ENCODE measurements at places on chromosomes 12 and 14.

DNA sequence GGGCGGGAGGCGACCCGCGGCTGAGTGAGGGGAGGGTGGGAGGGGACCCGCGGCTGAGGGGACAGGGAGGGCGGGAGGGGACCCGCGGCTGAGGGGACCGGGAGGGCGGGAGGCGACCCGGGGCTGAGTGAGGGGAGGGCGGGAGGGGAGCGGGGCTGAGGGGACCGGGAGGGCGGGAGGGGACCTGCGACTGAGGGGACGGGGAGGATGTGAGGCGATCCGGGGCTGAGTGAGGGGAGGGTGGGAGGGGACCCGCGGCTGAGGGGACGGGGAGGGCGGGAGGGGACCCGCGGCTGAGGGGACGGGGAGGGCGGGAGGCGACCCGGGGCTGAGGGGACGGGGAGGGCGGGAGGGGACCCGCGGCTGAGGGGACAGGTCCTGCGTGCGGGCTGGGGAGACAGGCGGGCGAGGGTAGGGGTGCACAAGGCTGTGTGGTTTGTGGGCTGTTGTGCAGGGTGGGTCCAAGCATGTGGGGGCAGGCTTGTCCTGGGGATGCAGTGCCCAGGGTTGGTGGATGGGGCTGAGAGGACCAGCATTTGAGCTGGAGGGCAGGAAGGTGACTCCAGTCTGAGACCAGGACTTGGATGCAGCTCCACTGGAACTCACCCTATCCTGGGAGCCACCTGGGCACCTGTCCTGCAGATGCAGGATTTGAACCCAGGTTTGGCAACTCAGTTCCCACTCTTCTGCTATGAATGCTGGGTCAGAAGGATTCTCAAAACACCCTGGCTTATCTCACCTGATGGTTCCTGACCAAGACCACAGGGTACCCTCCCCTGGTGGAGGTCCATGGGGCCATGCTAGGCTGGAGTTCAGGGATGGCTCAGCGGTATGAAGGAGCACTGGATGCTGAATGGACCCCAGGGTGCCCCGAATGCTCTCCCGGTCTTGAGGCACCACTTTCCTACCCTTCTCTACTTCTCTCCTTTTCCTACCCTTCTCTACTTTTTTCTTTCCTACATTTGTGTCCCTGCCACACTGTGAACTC is 9.4 kb downstream of the PLD4 start:
- no peak for DNase-seq

DNA sequence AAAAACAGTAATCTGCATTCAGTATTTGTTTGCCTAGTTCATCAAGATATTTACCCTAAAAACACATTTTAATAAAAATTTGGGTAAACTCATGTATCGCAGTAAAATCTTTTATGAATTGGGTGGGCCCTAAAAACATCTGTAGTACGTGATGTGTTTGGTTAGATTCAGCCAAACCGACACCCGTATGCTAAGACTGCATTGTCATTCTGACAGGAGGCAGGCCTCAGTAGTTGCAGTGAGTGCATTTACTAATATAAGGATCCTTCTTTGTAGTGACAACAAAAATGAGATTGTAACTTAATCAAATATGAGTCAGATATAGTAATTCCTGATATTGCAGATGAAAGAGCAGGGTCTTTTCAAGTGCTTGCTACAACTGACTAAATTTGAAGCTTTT is 191.8 kb downstream of the SLC16A7 start:
- no peak for DNase-seq

GRCh38 chr12:46358791-46359666 is 13.5 kb downstream of the SLC38A2 start:
- no peak for DNase-seq

DNA sequence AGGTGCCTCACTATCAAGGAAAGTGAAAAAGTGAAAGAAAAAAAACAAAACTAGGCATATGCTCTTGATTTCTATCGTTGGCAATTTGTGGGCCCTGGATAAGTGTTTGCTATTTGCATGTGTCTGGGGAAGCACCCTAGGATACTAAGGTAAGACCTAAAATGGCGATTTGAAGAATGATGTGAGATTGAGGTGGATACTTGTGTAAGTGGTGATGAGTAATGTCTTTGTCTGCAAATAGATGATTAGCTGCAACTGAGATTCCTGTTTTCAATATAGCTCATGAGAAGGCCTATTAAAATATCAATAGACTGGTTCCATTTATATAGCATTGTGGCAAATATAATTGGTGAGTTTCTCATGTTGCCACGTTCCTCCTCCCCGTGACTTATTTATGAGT is 261.7 kb downstream of the NEDD1 start:
- no peak for DNase-seq

DNA sequence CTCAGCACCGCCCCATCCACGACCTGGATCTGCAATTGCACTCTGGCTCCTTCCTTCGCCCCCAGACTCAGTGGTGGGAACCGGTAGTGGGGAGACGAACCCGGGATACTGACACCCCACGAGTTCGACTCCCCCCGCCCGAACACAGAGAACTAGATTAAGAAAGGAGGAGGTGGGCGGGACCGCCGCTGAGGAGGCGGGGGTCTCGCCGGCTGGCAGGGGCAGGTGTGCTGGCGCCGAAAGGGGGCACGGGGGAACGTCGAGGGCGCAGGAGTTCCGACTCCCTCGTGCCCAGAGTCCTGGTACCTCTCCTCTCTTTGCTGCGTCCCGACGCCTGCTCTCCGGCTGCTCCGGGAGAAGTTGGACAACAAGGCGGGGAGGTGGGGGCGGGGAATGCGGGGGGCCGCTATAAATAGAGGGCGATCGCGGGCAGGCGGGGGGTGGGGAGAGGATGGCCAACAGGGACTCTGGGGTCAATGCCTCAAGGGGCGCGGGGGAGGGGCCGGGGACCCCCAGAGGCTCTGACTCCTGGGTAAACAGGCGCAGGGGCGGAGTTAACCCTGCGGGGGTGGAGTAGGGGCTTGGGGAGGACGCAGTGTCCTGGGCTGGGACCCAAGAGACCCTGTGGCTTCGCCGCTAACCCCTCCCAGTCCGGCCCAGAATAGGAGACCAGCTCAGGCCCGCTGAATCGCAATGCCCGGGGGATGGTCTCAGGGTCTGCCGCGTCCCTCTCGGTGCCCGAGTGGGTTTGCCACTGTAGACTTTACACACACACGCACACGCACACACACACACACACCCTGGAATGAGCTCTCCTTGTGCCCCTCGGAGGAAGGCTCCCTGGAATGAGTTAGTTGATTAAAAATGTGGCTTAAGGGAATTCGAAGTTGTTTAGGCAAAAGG is 761 bp upstream of the NDRG2 start:
- DNase-seq, result no peak

GRCh38 chr14:71725922-71726579 is 206.2 kb upstream of the RGS6 start:
- no peak for DNase-seq

DNA sequence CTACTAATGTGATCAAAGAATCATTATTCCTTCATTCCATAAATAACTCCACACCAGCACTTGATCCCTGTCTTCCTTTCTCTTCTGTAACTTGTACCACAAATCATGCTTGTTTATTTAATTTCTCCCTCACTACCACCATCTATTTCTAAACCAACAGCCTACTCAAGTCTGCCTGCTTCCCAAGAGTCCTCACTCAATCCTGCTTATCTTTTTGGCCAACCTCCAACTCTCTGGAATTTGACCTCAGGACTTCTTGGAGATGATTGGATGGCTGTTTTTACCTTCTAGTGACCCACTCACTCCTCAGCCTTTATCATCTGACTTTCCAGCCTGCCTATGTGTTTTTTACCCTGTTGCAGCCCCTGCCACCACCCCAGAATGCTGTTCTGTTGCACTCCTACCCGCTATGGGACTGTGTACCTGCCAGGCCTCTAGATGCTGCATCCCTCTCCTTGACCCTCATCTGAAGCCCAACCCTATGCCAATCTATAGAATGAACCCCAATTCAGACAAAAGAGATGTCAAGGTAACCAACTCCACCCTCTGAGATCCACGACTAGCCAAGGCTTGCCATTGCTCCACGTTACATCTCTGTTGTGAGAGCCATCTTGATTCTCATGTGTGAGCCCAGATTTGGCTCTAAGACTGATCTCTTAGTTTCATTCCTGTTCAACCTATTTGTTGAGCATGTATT is 150.2 kb upstream of the PLEKHG7 start:
- no peak for DNase-seq

- no peak for DNase-seq
Observed at GRCh38 chr12:85626001-85626783, 210.0 kb downstream of the RASSF9 start.

DNA sequence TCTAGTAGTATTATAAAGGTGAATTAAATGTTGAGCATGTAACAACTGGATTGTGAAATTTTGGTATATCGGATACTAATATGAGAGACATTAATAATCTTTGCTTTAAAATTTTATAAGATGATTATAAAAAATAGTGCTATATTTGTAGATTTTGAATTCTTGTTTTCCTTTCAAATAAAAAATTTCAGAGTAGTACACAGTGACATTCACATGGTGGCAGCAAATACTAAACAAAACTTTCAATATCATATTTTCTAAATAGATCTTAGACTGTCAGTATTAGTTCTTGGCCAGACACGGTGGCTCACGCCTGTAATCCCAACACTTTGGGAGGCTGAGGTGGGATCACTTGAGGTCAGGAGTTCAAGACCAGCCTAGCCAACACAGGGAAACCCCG is 166.0 kb downstream of the NAV3 start:
- DNase-seq, result no peak

DNA sequence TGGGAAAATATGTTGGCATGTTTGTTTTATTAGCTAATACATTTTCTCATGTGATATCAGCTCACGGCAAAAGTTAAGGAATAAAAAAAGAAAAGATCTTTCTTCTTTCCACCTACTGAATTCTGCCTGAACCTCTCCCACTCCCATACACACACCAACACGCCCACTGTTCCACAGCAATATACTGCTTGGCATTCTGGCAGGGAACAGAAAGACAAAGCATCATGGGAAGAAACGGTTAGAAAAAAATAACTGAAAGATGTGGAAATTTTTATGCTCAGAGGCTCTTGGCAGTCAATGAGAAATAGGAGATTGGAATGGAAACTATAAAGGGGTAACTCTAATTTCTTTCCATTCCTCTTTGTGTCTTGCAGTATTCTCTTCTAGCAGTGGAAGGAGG is 268.5 kb downstream of the FOXG1 start:
- no peak for DNase-seq

GRCh38 chr14:36394593-36394992 is 74.2 kb upstream of the MBIP start:
- no peak for DNase-seq

DNA sequence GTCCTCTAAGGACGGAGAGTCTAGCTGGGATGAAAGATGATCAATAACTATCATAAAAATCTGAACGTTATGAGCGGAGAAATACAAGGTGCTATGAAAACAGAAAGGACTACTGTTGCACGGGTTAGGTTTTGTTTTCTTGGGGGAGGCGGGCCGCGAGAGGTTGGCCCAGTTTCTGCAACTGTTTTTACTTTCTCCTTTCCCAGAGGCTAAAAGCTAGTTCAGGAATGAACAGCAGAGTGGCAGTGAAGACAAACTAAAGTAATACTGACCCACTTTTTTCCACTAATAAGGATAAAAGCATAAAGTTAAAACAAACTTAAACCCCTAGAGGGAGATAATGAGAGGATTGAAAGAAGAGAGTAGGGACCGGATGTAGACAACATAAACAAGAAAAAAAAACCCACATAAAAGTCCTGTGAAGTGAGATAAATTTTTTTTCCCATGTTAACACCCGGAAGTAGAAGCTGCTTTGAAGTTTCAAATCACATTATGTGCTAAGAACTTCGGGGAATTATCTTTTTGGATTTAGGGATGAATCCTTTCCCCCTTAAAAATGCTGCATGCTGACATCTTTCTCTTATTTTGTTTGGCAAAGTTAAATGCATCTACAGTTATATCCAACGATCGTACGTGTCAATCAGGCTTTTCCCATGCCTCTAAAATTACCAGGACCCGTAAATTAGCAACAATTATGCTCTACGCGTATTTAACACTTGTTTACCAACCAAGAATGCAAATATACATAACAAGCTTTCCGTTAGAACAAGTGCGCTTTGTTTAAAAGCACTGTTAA is 1.0 kb upstream of the CDK17 start:
- peak; percentile 45 for DNase-seq

DNA sequence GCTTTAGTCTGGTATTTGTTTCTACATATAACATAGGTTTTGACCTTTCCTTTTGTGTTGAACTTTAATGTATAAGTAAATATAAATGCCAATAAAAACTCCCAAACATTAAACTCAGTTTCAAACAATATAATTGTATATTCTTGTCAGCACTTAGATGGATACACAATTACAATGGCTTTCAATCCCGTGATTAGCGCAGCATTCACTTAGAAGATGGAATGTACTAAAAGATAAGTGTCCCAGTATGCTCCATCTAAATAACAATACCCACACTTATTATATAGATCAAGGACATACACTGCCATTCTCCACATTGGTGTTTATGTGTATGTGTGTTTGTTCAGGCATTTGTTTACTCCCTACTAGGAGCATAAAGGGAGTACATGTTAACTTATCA is 193.1 kb downstream of the SOX5 start:
- no peak for DNase-seq

GRCh38 chr12:113136990-113137511 is 1.5 kb upstream of the RASAL1 start:
- no peak for DNase-seq

- no peak for DNase-seq
Observed at GRCh38 chr14:34254571-34254970, 207.5 kb downstream of the SPTSSA start.

DNA sequence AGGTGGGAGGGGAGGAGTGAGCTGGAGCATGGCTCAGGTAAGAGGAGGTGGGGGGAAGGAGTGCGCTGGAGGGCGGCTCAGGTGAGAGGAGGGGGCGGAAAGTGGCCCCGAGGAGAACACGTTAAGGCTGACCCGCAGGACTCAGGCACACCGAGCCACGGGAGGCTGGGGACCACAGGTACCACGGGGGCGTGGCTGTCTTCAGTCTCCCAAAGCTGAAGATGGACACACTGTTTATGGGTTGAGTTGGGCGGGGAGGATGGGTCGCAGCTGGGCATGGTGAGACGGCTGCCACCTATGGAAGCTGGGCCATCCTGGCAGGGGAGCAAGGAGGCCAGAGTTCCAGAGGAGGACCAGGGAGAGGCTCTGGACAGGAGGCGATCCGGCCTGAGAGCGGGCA is 23.5 kb downstream of the UBR7 start:
- DNase-seq, result no peak
